Cardiac septum (tissue), 1 donor: ENCODE measurements at places on chromosomes 3 and 15. TPM values are rescaled to one million over a fixed set of nuclear protein-coding genes. Genes with fewer than 3 reads are reported as not detected.

DNA sequence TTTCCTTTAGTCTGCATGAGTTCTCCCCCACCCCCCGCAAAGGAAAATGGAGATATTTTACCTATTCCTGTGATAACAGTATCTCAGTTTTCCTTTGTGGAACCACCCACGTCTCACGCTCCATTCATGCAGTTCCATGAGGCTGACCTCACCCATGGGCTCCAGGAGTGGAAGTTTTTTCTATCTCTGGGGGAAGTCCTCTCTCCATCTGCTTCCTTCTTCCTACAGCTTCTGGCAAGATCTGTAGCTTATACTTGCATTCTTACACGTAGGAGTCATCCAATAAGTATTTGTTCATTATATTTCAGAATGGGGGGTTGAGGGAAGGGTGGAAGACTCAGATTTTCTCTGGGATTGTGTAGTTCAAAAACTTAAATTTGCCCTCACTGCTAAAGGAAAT, 5.8 kb upstream of the GLCE start:
- DNase-seq, result no peak

TATDN2 gene
- 19.8 TPM for total RNA-seq

- no peak for DNase-seq
Measured at GRCh38 chr15:79037848-79038247, 52.7 kb downstream of the RASGRF1 start.

- DNase-seq, result no peak
Measured at GRCh38 chr3:16370872-16371740, 106.1 kb downstream of the OXNAD1 start.

DNA sequence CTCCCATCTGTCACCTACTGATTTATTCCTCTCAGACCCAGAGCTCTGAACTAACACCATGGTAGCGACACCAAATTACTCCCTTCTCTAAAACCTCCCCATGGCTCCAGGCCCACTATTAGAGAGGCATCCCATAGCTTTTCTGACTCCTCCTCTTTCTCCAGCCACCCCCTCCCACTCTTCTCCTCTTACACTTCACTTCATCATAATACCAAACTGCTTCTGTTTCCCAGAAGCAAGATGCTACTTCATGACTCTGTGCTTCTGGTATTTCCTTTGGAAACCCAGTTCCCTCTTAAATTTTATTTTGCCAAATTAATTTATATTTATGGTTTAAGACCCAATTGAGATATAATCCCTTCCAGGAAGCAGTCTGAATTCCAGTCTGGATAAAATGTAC, 465.1 kb upstream of the PDZRN3 start:
- no peak for DNase-seq

P2RY14 gene
- 1.6 TPM for total RNA-seq

GRCh38 chr3:99332718-99333117, 305.7 kb upstream of the COL8A1 start:
- DNase-seq, result no peak

- no peak for DNase-seq
Measured at GRCh38 chr3:124275412-124275811, 283.5 kb upstream of the ROPN1 start.

DNA sequence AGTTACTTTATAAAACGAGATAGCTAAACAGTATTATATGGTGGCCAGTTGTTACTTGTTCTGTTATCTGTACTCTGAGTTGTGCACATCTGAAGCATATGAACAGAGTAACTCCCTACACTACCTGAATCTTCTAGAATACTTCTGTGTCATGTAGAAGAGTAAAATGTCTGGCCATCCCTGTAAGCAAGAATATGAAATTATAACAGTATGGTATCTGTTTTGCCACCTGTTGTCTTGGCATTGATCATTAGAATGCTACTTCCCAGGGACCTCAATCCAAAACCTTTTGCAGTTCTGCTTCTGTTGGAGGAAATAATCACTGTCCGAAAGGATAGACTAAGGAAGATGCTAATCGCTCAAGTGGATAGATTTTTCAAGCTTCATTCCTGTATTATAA, 1.9 kb downstream of the TEX9 start:
- no peak for DNase-seq

GRCh38 chr15:85282504-85283115, 97.8 kb upstream of the AKAP13 start:
- no peak for DNase-seq

DNA sequence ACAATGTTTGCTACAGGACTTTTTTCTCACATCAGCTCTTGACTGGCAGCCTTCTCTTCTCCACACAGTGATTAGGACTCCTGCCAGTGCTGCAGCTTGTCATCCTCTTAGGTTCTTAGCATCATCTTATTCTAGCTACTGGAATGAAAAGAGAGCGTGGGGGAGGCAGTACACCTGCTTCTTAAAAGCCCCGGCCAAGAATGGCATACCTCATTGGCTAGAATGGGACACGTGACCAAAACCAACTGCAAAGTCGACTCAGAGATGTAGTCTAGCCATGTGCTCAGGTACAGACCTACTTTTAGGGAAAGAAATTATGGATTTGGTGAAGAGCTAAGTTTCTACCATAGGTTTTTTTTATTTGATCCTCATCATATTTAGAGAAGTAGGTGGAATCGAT, 44.1 kb downstream of the RARB start:
- DNase-seq, result no peak

DNA sequence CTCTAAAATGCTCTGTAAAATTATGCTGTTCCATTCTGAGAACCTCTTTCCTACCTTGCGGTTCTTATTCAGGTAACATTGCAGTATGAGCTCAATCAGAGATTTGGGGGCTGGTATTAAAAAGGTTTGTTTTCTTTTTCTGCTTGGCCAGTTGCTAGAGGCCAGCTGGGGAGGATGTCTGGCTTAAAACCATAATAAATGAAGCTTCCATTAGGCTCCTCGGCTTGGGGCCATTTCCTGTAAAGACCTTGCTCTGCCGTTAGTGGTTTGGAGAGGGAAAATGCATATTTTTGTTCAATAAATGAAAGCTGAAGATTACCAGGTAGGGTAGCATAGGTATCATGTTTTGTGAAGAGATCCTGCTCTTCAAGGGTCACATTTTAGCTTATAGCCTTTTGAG, 55.2 kb downstream of the MCTP2 start:
- no peak for DNase-seq
